SW 1271 (cell line): ENCODE measurements at places on chromosomes 6 and 20.
A peak's percentile ranks its signal among the peaks of the same experiment; 100 is the strongest.

DNA sequence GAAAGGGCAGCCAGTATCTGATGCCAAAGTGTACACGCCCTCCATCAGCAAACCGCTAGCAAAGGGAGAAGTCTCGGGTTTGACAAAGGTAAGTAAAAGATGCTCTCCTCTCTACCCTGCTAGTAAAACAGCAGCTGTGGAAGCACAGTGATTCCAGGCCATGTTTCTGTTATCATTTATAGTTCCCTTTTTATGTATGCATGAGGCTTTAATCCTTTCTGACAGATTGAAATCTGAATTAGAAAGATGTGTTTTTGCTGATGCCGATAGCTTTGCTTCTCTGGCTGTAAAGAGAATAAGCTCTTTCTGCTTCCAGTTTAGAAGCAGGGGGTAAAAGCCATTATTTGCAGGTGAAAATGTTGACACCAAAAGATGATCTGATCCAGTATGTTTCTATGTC, 392.4 kb upstream of the SOX4 start:
- DNase-seq: no peak

DNA sequence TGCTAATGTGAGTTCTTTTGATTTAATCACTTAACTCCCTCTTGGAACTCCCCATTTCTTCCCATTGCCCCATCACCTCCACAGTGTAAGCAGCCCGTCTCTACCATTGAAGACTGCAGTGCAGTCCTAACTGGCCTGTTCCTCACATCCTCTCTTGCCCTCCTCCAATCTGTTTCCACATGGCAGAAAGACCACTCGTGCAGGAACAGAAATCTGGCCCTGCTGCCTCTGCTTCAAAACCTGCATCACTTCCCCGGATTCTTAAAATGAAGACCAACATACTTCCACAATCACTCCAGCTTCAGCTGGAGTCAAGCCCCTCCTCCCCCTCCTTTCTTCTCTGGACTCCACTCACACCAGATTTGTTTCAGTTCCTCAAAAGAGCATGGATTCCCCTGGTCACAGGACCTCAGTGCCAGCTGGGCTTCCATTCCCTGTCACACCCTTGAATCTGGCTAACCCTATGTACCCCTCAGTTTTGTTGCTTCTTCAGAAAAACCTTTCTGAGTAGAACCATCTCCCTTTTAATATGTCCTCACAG, 802.3 kb downstream of the MAFB start:
- no peak for DNase-seq

- DNase-seq: no peak
Measured at GRCh38 chr6:98107801-98108200, 726.6 kb upstream of the POU3F2 start.

DNA sequence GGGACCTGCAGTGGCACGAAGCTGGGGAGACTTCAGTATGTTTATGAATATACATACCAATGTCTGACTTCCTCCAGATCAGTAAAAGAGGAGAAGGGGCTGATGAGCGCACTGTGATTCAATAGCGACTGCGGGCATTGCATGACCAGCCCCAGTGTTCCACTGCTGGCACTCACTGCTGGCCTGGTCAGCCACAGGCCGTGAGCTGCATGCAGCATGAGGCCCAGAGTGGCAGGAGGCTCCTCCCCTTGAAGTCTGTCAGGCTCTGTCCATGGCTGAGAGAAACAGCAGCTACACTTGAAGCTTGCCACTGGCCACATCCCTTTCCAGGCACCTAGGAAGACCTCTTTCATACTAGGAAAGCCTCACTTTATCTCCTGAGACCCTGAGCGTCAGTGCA, 265.9 kb upstream of the CDYL start:
- DNase-seq: no peak

GRCh38 chr6:127397729-127398630, 54.6 kb upstream of the ECHDC1 start:
- DNase-seq: no peak

- no peak for DNase-seq
Measured at GRCh38 chr20:36304786-36305495, 1.2 kb upstream of the DLGAP4 start.

DNA sequence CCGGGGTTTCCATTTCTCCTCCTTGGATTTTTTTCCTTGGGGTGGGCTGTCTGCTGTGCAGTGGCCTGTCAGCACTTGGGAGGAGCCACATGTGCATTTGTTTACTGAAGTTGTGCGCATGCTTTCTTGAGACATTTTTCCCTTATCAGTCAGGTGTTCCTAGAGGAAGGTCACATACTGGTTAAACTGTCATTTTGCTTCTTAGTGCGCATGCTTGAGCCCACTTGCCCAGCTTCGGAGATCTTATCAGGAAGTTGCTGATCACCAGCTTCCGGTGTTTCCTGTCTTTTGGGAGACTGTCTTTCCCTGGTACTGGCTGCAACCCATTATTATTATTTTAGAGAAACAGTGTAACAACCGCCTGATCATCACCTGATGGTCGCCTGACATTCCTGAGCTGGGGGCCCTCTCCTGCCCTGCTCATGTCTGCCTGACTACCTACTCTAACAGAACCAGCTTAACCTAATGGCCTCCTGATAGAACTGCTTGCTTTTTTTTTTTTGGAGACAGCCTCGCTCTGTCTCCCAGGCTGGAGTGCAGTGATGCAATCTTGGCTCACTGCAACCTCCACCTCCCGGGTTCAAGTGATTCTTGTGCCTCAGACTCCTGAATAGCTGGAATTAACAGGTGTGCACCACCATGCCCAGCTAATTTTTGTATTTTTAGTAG, 378 bp upstream of the ERVFRD-1 start:
- no peak for DNase-seq

DNA sequence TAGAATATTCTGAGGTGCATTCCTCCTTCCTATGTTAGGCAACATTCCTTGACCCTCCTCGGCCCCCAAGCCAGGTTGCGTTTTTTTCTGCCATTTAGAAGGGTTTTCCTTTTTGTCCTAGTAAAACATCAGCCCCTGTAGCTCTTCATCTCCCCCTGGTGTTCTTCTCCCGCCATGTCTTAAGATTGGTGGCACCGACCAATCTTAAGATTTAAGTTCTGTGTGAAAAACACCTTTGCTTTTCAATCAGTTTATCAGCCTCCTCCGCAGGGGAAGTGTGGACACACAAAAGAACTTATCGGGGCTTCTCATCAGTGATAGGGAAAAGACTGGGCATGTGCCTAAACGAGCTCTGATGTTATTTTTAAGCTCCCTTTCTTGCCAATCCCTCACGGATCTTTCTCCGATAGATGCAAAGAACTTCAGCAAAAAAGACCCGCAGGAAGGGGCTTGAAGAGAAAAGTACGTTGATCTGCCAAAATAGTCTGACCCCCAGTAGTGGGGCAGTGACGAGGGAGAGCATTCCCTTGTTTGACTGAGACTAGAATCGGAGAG, 719 bp upstream of the EDN1 start:
- DNase-seq: peak; percentile 52

GRCh38 chr6:115898246-115898645, 162.4 kb downstream of the FRK start:
- DNase-seq: no peak

DNA sequence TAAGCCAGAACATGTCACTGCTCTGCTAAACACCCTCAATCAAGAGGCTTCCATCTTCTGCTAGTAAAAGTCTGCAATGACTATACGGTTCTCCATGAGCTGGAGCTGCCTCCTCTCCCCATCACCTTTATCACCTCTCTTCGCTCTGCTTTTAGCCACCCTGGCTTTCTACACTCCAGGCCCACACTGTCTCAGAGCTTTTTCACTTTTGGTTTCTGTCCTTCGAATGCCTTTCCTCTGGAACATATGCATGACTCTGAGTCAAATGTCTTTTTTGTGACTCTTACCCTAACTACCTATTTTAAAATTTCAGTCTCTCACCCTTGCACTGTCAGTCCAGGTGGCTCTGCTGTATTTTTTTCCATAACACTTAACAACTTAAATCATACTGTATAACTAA, 525.4 kb upstream of the RNF217 start:
- no peak for DNase-seq

- DNase-seq: no peak
Measured at GRCh38 chr6:89927791-89928550, 33.7 kb downstream of the GJA10 start.

DNA sequence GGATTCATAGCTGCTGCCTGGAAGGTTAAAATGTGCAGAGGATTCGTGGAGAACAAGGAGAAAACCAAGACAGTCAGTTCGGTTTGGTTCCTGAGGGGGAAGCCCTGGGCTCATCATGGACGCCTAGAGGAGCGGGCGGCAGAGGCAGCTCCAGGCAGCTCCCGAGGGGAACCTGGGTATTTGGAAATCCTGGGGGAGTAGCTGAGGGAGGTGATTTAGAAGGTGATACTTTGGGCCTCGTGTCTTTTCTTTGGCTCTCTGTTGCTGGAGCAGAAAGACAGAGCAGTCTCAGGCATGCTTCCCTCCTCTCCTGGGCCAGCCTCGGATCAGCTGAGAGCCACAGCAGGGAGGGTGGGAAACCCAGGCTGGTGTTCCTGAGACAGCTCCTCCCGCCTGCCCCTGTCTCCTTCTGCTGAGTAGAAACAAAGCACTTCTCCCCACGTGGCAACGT, 139.5 kb downstream of the DLL1 start:
- no peak for DNase-seq

GRCh38 chr20:12554426-12554825, 454.3 kb upstream of the SPTLC3 start:
- no peak for DNase-seq

GRCh38 chr6:85126485-85127167, 323.3 kb upstream of the NT5E start:
- DNase-seq: no peak

DNA sequence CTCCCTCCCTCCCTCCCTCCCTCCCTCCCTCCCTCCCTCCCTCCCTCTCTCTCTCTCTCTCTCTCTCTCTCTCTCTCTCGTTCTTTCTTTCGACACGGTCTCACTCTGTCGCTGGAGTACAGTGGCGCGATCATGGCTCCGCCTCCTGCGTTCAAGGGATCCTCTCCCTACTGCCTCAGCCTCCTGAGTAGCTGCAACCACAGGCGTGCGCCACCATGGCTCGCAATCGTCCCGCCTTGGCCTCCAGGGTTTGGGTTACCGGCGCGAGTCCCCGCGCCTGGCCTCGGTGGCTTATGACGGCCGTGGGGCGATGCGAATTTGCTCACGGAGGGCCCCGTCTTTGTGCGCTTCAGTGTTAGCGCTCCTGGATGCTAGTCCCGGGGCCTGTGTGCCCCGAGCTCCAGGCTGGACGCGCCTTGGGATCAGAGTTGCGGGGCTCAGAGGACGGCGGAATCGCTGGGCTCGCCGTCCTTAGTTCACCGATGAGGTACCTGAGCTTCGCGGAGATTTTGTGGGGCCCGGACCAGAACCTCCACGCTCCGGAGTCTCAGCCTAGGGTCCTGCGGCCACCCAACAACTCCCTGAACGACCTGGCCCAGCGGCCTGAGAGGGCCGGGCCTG, 45.2 kb downstream of the MCUR1 start:
- DNase-seq: no peak

DNA sequence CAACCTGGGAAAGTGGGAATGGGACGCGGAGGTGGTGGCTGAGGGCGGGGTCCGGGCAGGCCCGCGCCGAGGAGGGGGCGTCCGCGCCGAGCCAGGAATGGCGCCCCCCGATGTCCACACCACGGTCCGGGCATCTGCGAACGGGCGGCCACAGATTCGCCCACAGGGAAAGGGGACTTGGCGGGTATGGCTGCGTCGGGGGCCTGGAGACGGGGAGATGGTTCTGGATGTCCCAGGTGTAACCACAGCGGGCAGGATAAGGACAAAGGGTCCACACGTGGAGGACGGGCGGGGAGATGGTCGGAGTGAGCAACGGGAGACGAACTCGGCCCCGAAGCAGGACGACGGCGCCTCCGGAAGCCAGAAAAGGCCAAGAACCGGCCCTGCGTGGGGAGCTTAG, 124.6 kb downstream of the WDR27 start:
- DNase-seq: no peak

- no peak for DNase-seq
Measured at GRCh38 chr6:126341126-126341525, 1.2 kb downstream of the CENPW start.

GRCh38 chr6:14366872-14367271, 249.3 kb downstream of the CD83 start:
- DNase-seq: no peak

- no peak for DNase-seq
Measured at GRCh38 chr6:128290221-128290620, 230.2 kb downstream of the PTPRK start.

- no peak for DNase-seq
Measured at GRCh38 chr6:14147891-14148290, 30.3 kb downstream of the CD83 start.

DNA sequence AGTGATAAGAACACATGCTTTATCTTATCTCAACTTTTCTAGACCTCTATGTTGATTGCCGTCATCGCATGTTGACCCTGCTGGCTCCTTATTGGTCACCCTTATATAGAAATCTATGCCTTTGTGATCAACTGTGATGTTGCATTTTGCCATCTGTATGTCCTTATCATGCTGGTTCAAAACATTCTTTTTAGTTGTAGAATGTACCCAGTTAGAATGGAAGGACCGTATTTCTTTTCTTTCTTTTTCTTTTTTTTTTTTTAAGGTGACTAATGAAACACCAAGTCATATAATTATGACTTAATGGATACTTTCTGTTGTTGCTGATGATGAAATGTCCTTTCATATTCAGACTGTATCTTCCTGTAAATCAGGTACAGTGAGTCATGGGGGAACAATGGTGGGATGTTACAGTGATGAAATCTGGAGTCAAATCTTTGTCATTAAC, 145.9 kb upstream of the CITED2 start:
- DNase-seq: no peak

- no peak for DNase-seq
Measured at GRCh38 chr6:70952608-70953165, 4.2 kb downstream of the B3GAT2 start.

DNA sequence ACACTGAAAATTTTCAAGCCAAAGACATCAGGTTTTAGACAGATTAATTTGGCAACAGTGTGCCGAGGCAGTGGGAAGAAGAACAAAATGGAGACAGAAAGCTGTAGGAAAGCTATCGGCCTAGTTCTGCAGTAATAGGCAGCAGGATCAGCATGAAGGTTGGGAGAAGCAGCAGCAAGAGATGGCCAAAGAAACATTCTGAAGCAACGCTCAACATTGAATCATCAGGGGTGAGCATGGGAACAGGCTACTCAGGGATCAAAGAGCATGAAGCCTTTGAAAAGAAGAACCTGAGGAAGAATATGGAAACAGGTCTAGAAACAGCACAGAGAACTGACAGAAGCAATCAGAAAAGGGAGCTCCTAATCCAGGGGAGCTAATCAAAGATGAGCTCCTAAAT, 7.1 kb upstream of the DST start:
- DNase-seq: no peak

DNA sequence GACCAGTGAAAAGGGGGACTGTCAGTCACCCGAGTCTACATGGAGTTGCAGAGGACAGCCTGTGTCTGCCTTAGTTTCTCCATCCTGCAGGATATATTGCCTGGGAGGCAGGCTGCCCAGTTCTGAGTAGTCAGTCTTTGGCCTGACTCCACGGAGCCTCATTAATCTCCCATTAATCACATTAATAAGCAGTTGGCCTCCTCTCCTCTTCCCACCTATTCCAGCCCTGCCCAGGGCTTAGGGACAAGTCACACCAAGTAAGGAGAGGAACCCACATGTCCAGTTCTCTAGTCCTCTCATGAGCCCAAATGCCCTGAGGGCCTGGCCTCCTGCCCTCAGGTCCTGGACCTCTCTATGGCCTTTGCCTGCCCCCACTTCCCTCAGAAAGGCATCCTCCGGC, 1.3 kb upstream of the MUCL3 start:
- DNase-seq: no peak

- DNase-seq: no peak
Measured at GRCh38 chr6:90202156-90202555, 94.5 kb downstream of the BACH2 start.
